ENCODE measurements at places on chromosomes 16 and 17.

DNA sequence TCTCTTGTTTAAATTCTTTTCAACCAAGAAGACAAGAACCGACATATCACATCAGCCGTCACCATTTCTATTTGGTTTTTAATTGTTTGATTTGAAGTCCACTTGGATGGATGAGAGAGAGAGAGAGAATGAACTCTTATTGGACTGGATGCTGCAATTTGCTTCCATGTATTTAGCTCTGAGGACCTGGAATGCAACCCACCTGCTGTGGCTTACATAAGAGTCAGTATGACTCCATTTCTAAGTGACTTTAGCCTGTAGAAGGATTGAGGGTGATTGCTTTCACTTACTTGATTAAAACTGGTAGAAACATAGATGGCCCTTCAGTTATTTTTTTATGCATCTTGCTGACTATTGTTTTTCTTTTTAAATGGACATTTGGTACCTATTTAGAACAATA is 296.1 kb downstream of the CNTNAP4 start:
- DNase-seq, result no peak

DNA sequence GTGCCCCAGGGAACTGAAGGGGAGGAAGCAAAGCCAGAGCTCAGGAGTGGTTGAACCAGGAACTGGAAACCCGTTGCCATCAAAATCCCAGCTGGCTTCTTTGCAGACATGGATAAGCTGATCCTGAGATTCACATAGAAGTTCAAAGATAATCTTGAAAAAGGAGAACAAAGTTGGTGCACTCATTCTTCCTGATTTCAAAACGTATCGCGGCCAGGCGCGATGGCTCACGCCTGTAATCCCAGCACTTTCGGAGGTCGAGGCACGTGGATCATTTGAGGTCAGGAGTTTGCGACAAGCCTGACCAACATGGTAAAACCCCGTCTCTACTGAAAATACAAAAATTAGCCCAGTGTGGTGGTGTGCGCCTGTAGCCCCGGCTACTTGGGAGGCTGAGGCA is 7.1 kb downstream of the RAP1GAP2 start:
- DNase-seq, result no peak

- peak; percentile 5 for DNase-seq
Observed at GRCh38 chr17:17440010-17440843, 36.6 kb upstream of the MED9 start.

GRCh38 chr17:10186771-10187410 is 11.5 kb downstream of the GAS7 start:
- DNase-seq, result no peak

DNA sequence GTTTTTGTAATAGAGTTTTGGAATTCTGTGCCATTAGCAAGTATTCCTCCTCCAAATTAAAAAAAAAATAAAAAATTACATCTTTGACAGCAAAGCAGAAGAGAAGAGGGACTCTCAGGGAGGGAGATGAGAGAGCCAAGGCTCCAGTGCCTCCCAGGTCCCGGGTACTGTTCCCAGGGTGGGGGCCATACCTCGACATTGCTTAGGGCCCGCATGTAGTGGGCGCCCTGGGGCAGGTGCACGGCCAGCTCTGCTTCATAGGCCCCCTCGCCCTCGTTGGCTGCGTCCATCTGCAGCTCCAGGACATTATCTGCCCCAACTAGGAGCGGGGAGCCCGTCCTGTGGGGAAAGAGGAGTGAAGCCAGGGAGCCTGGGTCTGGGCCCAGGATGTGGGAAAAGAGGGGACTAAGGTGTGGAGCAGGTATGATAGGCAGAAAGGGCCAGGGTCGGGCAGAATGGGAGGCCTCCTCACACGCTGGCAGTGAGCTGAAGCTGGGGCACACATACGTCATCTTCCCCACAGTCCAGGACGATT is 11.2 kb downstream of the ITGA2B start:
- no peak for DNase-seq

- no peak for DNase-seq
Observed at GRCh38 chr16:10324210-10324609, 61.7 kb upstream of the ATF7IP2 start.

GRCh38 chr17:70375406-70375805 is 206.1 kb downstream of the KCNJ2 start:
- DNase-seq, result no peak
